ENCODE measurements at places on chromosomes 2 and 18.
A peak's percentile ranks its signal among the peaks of the same experiment; 100 is the strongest.

DNA sequence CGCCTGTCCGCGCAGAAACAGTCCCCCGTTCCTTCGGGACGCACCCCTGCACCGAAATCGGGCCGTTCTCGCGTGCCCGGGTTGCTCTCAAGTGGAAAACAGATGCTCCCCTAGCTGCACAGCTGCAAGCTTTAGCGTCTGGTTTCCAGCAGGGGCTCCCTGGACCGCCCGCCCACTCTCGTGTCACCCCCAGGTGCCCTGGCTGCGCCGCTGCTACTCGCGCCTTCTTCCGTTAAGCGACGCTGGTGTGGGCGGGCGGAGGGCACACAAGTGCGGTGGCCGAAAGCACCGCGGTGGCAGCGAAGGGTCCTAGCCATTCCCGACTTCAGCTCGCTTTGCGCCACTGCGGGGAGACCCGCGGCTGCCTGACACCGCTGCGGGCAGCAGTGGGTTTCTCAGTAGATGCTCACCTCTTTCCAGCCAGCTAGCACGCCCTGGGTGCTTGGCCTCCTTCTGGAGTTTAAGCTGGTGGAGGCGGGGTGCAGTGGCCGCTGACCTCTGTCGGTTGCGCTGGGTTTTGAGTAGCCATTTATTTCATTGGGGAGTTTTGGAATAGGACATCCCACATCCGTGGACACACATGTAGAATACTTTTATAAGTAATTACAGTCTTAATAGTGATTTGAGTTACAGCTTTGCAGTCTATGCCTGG is 806 bp downstream of the ZNF407 start:
- peak; percentile 47 for DNase-seq

DNA sequence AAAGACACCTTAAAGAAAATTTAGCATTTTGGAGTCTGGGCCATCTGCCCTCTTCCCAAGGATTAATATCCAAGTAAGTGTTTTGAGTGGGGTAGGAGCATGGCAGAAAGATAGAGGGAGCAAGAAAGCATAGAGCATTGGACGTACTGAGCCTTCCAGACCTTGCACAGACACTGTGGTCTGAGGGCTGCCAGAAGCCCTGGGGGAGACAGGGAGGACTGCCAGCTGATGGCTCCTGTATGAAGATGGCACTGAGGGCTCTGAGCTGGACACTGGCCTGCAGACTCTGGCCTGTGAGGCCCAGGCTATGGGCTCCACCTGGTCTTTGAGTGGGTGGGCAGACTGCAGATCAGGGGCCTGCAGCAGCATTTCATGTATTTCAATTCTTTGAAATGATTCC is 2.9 kb upstream of the PKDCC start:
- DNase-seq = no peak

DNA sequence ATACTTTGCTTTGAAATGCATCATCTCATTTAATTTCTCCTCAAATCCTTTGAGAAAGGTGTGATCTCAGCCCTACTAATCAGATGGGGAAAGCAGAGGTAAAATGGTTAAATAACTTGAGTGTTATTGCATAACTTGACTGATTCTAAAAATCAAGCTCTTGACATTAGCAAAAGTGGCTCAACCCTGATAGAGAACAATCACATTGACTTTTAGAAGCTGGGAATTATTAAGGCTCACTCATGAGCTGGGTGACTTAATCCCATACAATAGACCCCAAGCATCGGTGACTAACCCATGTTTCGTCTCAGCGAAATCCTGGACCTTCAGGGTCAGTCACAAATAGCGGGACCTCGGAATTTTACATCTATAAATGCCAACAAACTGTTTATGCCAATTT is 378.9 kb downstream of the NBAS start:
- DNase-seq = no peak

- DNase-seq = no peak
Measured at GRCh38 chr2:72092111-72092510, 55.6 kb downstream of the CYP26B1 start.

DNA sequence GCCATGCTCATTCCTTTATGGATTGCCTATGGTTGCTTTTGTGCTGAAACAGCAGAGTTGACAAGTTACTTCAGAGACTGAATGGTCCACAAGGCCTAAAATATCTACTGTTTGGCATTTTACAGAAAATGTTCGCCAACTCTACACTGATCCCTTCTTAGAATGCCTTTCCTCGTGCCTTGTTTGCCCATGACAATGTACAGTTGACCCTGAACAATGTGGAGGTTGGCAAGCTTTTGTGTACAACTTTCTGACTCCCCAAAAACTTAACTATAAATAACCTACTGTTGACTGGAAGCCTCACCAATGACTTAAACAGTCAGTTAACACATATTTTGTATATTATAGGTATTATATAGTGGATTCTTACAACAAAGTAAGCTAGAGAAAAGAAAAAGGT is 361.4 kb downstream of the EPHA4 start:
- DNase-seq = no peak

GRCh38 chr18:11383381-11383780 is 226.0 kb upstream of the SLC35G4 start:
- DNase-seq = no peak

- DNase-seq = no peak
Measured at GRCh38 chr2:16333681-16334080, 332.0 kb downstream of the CYRIA start.

GRCh38 chr2:68839260-68839833 is 31.9 kb downstream of the BMP10 start:
- DNase-seq = no peak

GRCh38 chr2:73063909-73064875 is 7.3 kb downstream of the SFXN5 start:
- DNase-seq = no peak

DNA sequence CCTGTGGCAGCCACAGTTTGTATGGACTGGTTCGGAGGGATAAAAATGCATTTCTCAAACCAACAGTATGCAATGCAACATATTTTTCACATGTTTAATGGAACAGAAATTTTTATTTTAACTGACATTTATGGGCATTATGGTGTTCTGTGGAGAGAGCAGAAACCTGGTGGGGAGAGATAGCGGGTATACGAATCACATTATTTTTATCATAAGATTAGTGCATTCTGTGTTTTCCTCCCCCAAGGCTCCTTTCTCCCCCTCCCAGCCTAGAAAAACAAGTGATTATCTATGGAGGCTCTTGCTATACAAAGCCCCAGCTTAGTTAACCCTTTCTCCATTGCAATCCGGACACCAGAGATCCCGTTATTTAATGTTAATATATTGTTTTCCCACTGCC is 289.8 kb upstream of the PIK3C3 start:
- no peak for DNase-seq

DNA sequence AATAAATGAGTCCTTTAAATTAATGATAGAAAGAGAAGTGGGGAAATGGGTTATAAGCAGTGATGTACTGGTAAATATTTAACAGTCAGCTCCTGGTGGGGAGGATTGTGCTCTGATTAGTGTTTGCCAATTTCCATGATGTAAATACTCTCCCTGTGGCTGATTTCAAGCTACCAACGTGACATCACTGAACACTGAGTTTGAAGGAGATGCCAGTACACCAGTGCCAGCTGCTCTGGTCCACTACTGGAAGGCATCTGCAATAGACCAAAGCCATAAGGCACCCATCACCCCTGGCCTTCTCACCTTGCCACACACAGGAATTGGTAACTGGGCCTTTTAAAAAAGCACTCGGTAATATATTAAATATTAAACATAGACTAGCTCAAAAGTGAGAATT is 77.7 kb downstream of the TGOLN2 start:
- DNase-seq = no peak

GRCh38 chr18:22971038-22971437 is 37.9 kb downstream of the RBBP8 start:
- no peak for DNase-seq

DNA sequence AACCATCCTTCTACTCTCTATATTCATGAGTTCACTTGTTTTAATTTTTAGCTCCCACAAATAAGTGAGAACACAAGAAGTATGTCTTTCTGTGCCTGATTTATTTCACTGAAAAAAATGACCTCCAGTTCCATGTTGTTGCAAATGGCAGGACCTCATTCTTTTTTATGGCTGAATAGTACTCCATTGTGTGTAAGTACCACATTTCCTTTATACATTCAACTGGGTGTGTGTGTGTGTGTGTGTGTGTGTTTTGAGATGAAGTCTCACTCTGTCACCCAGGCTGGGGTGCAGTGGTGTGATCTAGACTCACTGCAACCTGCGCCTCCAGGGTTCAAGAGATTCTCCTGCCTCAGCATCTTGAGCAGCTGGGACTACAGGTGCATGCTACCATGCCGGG is 41.2 kb downstream of the KCNG3 start:
- DNase-seq = no peak

DNA sequence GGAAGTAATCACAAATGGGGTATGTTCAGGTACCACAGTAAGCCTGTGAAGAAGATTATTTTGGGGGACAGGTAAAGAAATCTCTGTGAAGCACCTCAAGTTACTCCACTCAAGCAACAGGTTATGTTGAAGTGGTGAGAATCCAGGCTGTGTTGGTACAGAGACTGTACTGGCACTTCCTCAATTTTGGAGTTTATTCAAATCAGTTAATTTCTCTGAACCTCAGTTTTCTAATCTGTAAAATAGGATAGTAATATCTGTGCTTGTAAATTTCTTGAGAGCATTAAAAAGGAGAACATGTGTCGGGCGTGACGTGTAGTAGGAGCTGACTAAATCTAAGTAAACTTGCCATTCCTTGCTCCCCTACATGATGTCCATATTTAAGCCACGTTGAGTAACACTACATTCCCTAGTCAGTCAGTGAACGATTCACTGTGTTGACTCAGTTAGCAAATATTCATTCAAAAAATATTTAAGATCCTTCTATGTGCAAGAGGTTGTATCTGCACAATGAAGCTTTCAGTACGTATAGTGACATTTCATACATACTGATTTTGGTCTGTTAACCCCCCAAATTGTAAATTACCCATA is 504.2 kb downstream of the ZEB2 start:
- DNase-seq = no peak

DNA sequence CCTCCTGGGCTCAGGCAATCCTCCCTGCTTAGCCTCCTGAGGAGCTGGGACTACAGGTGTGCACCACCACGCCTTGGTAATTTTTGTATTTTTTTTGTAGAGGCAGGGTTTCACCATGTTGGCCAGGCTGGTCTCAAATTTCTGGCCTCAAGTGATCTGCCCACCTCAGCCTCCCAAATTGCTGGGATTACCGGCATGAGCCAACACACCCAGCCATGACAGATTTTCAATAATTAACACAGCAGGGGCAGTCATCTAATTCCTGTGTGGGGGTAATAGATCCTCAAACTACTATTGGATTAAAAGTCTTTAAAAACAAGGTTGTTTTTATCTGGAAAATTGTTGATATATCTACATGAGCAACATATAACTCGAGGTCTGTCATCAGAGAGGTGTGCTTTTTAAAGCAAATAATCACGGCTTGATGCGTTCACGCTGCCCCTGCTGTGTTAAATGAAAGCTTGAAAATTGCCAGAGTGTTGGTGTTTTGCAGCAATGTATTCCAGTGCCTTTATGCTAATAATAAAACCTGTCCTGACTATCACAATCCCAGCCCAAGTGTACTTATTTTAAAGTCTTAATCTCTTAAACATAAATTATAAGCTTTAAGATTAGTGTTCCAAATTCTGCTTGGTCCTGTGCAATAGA is 35.6 kb upstream of the ASB1 start:
- no peak for DNase-seq

- DNase-seq = no peak
Measured at GRCh38 chr2:8509621-8510020, 172.2 kb upstream of the ID2 start.

- no peak for DNase-seq
Measured at GRCh38 chr2:235934059-235934773, 234.0 kb downstream of the GBX2 start.

- no peak for DNase-seq
Measured at GRCh38 chr2:30897539-30897938, 90.3 kb upstream of the CAPN13 start.

GRCh38 chr18:7066965-7067555 is 50.5 kb downstream of the LAMA1 start:
- no peak for DNase-seq

- DNase-seq = no peak
Measured at GRCh38 chr2:215447056-215447455, 11.2 kb upstream of the FN1 start.

GRCh38 chr2:240814946-240815760 is 4.9 kb downstream of the KIF1A start:
- no peak for DNase-seq

DNA sequence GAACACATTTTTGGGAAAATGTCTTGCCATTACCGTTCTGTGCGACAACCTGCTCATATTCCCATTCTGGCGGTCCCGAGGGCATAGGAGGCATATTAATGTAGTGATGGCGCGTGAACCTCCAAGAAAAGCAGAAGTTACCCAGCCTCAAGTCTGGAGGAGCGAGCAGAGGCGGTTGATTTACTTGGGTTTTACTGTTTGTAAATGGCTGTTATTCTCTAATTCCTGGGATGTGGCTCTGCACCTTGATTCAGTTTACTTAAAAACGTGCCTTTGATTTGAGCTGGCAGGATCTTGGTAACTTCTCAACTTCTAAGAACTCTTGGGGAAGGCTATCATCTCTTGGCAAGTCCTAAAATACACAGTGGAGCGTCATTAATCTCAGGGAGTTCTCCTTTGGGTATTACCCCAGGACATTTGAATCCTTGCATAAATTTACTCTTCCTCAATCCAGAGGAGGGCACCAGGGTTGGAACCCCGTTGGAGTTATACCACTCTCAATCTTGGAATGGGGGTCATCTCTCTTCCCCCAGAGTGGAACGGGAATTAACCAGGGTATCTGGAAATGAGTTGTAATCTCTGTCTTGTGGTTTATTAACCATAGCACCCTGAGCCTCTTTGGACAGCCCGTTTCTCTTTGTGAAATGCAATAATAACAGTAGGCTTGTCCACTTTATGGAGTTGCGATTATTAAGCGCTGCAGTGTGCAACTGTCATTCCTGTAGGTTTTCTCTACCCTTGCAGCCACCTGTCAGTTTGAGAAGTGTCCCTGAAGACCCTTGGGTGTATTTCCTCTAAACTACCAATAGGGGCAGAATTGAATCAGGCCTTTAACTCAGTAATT is 2.1 kb downstream of the HK2 start:
- DNase-seq = no peak

DNA sequence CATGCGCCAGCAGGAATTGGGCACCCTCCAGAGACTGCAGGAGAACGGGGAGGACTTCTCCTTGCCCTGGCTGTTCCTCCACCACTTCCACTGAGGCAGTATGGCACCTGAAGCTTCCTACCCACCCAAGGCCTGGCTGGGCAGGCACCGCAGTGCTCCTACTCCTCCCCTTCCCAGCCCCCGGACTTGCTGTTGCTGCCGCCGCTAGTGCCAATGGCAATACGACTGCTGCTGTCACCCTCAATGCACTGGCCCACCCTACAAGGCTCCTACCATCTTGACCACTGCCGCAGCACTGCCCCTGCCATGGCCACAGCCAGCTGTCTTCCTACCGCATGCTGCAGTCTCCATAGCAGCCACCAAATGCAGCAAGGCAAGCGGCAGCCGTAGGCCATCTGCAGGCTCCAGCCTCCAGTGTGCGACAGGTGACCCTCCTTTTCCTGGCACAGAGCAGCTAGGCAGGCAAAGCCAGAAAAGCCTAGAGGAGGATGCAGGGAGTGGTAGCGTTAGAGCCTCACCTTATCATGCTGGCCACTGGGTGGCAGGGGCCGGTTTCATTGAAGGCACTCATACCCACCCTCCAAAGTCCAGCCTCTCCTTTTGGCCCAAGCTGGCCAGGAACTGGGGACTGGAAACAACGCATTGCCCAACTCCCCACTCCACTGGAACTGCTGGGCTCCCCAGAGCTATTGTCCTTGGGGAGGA is 47.4 kb upstream of the ANKRD62 start:
- no peak for DNase-seq

- no peak for DNase-seq
Measured at GRCh38 chr2:126836761-126837679, 61.7 kb upstream of the TEX51 start.

Data from activated CD8-positive, alpha-beta memory T cell treated with anti-CD3 and anti-CD28 coated beads for 4 hours (primary cell).